Smooth muscle cell of trachea (primary cell): ENCODE measurements at places on chromosomes 2 and 18. TPM values are rescaled to one million over a fixed set of nuclear protein-coding genes. Genes with fewer than 3 reads are reported as not detected.

DUSP2 gene
- total RNA-seq = 0.15 and 2.0 TPM in 2 replicates

SERPINB10 gene
- total RNA-seq = not detected in 2 replicates

TCF4 gene
- total RNA-seq = 35.7 and 110 TPM in 2 replicates

KIF5C gene
- 0.50 and 0.58 TPM in 2 replicates for total RNA-seq

AMER3 gene
- total RNA-seq = under 0.01 TPM in 1 of 2 replicates, not detected in the other

CDH19 gene
- not detected in 2 replicates for total RNA-seq

PLEKHH2 gene
- 2.5 and 5.7 TPM in 2 replicates for total RNA-seq

COBLL1 gene
- 5.8 and 6.5 TPM in 2 replicates for total RNA-seq

SLC8A1 gene
- total RNA-seq = 71.3 and 80.3 TPM in 2 replicates

BOLL gene
- total RNA-seq = not detected in 2 replicates
